Forelimb muscle (tissue), 1 donor: ENCODE measurements at places on chromosomes 4 and X. TPM values are rescaled to one million over a fixed set of nuclear protein-coding genes. Genes with fewer than 3 reads are reported as not detected.

GRCh38 chrX:65493431-65493830, 41.2 kb downstream of the LAS1L start:
- DNase-seq, result no peak

GRCh38 chr4:121998024-121998423, 46.2 kb upstream of the TRPC3 start:
- DNase-seq, result no peak

DNA sequence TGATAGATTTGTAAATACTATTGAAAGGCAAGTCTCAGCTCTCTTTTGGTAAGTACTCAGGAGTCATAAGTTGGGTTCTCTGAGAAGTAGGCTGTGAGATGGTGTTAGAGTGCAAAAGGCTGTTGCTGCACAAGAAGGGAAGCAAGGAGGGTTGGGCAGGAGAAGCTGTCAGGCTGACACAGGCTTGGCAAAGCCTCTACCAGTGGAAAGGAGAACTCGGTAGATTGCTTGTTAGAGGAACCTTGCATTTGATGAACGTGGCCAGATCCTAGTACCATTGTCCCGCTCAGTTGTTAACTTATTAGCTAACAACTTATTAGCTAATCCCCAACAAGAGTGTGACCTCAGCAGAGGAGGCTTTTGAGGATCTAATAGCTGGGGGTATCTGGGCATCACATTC, 449.3 kb upstream of the BOD1L1 start:
- no peak for DNase-seq

DNA sequence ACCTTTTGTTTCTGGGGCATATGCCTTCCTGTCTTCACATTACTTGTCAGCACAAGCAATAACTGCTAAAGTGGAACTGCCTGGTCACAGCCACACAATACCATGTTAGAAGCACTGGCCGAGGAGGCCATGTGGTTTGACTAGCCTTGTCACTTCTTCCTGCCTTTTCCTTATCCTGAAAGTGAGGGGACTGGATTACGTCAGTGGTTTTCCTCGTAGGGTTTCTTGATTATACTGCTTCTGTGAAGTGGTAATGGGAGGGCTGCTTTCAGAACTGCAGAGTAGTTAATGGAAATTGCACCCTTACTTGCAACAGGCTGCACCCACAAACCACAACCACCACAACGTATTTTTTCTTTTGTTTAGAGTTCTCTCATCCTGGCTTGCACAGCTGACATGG, 26.6 kb downstream of the ZRSR2 start:
- no peak for DNase-seq

GRCh38 chr4:107719207-107719921, 670 bp downstream of the PAPSS1 start:
- no peak for DNase-seq

- DNase-seq, result no peak
Measured at GRCh38 chrX:55794405-55794804, 76.9 kb downstream of the RRAGB start.

GRCh38 chr4:127622921-127623796, 9.6 kb upstream of the INTU start:
- no peak for DNase-seq

- no peak for DNase-seq
Measured at GRCh38 chrX:63702556-63702955, 82.5 kb downstream of the ARHGEF9 start.

GRCh38 chr4:27005501-27005900, 144.9 kb downstream of the STIM2 start:
- no peak for DNase-seq

- DNase-seq, result no peak
Measured at GRCh38 chr4:105145903-105146275, 787 bp upstream of the TET2 start.

DNA sequence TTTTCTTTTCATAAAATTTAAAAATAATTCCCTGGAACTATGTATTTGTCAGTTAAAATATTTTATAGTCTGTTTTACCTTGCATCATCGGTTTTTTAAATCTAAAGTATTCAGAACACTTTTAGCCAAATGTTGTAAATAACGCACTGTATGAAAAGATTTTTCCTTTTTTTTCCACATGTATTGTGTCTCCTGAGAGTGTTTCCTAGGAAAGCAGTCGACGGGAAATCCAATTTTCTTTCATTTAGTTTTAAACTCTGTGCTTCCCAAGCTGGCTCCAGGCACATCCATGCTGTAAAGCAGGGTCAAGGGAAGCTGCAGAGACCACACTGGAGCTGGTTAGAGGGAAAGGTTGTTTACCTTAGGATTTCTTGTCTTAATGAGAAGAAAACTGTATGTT, 1724.3 kb upstream of the TENM3 start:
- DNase-seq, result no peak

- no peak for DNase-seq
Measured at GRCh38 chr4:101527188-101527587, 179.9 kb upstream of the PPP3CA start.

- DNase-seq, result no peak
Measured at GRCh38 chrX:20527558-20528011, 260.9 kb upstream of the RPS6KA3 start.

DNA sequence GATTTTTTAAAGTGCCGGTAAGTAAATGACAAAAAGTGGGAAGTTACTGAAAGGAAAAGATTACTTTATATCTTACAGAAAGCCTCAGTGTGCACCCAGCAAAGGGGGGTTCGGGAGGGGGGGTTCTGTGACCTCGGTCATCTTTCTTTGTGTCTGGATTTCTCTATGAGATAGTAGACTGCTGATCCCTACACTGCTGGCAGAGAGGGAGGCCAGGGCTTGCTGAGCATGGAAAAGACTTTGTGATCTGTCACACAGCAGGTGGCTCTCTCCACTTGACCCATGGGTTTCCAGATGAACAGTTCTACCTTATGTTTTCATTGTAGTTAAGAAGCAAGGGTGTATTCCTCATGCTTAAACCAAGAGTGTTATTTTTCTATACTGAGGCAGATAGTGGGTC, 475.6 kb downstream of the PCDH10 start:
- DNase-seq, result no peak

- DNase-seq, result no peak
Measured at GRCh38 chr4:107630185-107630705, 89.8 kb downstream of the PAPSS1 start.

DNA sequence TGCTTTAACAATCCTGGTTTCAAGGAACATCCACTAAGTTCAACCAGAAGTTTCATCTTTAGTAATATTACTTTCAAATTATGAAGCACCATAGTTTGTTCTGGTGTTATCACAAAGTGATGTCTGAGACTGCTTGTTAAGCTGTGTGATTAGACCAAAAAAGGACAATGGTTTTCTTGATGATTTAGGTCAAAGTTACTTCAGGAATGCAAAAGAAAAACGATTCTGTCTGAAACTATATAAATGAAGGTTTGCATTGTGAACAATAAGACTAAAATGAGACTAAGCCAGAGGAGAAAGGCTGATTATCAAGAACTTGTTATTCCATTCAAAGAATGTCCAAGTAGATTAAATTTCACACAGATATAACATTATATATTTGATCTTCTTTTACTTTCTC, 122.4 kb upstream of the ETNPPL start:
- DNase-seq, result no peak

DNA sequence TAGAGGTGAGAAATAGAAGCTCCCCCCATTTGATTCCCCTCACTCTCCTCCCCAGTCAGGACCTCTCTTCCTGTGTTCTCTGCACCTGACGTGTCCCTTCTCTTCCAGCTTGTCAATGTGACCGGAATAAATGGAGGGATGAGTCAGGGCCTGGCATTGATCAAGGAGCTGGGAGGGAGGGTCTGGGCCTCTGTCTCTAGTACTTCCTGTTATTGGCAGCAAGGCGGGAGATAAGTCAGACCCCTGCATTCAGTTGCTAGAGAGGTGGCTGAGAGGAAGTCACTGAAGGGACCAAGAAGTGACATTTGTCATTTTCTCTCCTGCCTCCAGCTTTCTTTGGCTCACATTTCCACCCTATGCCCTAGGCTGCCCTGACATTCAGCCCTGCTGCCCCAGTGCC, 35.1 kb upstream of the ZNF41 start:
- DNase-seq, result no peak

DNA sequence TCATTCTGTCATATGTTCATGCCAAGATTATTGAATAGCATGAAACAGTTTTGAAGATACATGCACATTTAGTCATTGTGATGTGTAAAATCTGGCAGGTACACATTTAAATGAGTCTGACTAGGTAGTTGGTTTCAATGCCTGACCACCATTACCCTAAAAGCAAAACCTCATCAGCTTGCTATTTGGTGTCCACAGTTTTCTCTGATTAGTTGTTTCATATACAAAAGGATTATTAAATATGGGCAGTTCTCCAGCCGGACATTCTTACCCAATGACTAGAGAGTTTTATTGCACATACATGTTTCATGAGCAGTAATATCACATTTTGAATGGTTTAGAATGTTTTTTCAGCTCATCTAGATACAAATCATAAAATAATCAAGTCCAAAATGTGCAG, 23.7 kb downstream of the DCHS2 start:
- DNase-seq, result no peak

GRCh38 chr4:119237642-119238041, 25.1 kb downstream of the USP53 start:
- no peak for DNase-seq

GRCh38 chr4:21815651-21816377, 132.8 kb downstream of the KCNIP4 start:
- DNase-seq, result no peak

DNA sequence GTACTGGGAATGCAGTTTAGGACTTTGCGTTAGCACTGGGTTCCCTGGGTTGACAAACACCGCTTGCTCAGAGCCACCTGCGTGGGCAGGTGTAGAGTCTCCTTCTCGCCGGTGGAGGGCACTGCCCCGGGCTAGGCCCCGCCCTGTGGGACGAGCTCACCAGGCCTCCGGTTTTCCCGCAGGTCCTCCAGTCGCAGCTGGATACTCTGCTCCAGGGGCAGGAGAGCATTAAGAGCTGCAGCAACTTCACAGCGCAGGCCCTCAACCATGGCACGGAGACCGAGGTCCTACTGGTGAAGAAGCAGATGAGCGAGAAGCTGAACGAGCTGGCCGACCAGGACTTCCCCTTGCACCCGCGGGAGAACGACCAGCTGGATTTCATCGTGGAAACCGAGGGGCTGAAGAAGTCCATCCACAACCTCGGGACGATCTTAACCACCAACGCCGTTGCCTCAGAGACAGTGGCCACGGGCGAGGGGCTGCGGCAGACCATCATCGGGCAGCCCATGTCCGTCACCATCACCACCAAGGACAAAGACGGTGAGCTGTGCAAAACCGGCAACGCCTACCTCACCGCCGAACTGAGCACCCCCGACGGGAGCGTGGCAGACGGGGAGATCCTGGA, 49.2 kb upstream of the MND1 start:
- no peak for DNase-seq

- DNase-seq, result no peak
Measured at GRCh38 chrX:124771292-124771691, 424.9 kb downstream of the SH2D1A start.

- DNase-seq, result no peak
Measured at GRCh38 chr4:20778896-20779295, 78.6 kb downstream of the PACRGL start.

- DNase-seq, result no peak
Measured at GRCh38 chr4:128565565-128566186, 243.8 kb upstream of the JADE1 start.

GRCh38 chrX:151515237-151515636, 48.2 kb upstream of the PASD1 start:
- DNase-seq, result no peak

GRCh38 chrX:49192722-49193328, 6.7 kb upstream of the PRICKLE3 start:
- no peak for DNase-seq

- DNase-seq, result no peak
Measured at GRCh38 chr4:183532821-183533220, 28.0 kb downstream of the ING2 start.

DNA sequence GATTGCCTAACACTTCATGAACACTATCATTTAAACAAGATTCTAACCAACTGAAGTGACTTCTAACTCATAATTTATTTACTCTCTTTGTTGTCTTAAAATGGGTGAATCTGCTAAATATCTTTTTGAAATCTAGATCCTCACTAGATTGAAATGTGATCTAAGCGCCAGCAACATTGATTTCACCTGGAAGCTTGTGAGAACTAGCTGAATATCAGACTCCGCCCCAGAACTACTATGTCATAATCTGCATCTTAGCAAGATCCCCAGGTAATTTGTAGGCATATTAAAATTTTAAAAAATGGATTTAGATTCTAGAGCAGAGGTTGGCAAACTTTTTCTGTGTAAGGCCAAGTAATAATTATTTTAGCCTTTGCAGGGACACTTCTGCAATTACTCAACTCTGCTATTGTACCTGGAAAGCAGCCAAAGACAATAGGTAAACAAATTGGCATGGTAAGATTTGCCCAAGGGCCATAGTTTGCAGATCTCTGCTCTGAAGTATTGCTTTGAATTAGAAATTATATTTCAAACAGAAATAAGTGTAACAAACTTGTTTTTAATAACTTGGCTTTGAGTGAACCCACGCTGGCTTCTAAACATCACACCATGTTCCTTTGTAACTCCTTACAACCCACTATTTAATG, 121.5 kb downstream of the REELD1 start:
- no peak for DNase-seq

- no peak for DNase-seq
Measured at GRCh38 chrX:65932173-65933084, 107.5 kb downstream of the VSIG4 start.

- DNase-seq, result no peak
Measured at GRCh38 chrX:78024349-78025059, 55.1 kb upstream of the PGAM4 start.

GRCh38 chrX:49226946-49227345, 6.2 kb downstream of the CACNA1F start:
- no peak for DNase-seq

DNA sequence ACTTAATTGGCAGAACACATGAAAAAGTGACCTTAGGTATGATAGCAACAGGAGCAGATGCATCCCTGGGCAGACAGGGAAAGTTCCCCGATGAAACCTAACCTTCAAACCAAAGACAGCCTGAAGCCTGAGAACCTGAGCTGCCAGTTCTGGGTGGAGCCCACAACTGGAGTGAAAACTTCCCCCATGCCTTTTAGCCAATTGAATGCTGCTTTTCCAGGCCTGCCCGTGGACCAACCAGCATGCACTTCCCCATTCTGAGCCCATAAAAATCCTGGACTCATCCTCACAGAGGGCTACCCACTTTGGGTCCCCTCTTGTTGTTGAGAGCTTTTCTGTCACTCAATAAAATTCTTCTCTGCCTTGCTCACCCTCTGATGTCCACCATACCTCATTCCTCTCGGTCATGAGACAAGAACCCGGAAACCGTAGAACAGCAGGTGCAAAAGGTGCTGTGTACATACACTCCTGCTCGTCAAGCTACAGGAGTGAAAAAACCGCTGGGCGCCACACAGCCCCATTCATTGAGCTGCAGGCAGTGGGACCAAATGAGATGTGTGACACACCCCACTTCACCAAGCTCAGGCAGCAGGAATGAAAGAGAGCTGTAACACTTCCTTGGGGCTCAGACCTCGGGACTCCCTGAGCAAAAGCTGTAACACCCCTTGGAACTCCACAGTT, 13.9 kb upstream of the SLC7A11 start:
- no peak for DNase-seq

LARP7 gene
- polyA plus RNA-seq, result 55.4 TPM

SAGE1 gene
- polyA plus RNA-seq, result not detected

TRIM75 gene
- 0.10 TPM for polyA plus RNA-seq

CYLC1 gene
- not detected for polyA plus RNA-seq

MXD4 gene
- 59.0 TPM for polyA plus RNA-seq

ZNF718 gene
- polyA plus RNA-seq, result 8.2 TPM

GABRB1 gene
- not detected for polyA plus RNA-seq

SMIM10 gene
- 12.7 TPM for polyA plus RNA-seq

SNCA gene
- polyA plus RNA-seq, result 26.5 TPM

POLN gene
- polyA plus RNA-seq, result 3.0 TPM
